A549 treated with CORT108297 at 1 μM for 4 hours (cell line): ENCODE measurements at places on chromosomes 7 and 10. TPM values are rescaled to one million over a fixed set of nuclear protein-coding genes. Genes with fewer than 3 reads are reported as not detected.

ZC3HAV1L gene
- total RNA-seq = 4.3 to 8.1 TPM (median 6.6 TPM) in 5 replicates

BHLHA15 gene
- total RNA-seq = 0.18 to 0.65 TPM (median 0.40 TPM) in 5 replicates

ACTR1A gene
- total RNA-seq = 84.4 to 101 TPM (median 91.9 TPM) in 5 replicates

IFIT1B gene
- not detected in 5 replicates for total RNA-seq

PPRC1 gene
- 48.1 to 62.1 TPM (median 57.8 TPM) in 5 replicates for total RNA-seq

FAM200A gene
- 5.8 to 6.6 TPM (median 6.3 TPM) in 5 replicates for total RNA-seq

CCDC3 gene
- 0.75 to 1.2 TPM (median 1.2 TPM) in 5 replicates for total RNA-seq

NRCAM gene
- 73.8 to 103 TPM (median 89.1 TPM) in 5 replicates for total RNA-seq

GRM8 gene
- total RNA-seq = 0.24 to 0.52 TPM in 2 of 5 replicates, not detected in the others

ELN gene
- 0.05 to 0.13 TPM (median 0.08 TPM) in 5 replicates for total RNA-seq

KNDC1 gene
- 0.69 to 2.2 TPM (median 2.1 TPM) in 5 replicates for total RNA-seq

ELFN1 gene
- 0.35 to 0.48 TPM (median 0.37 TPM) in 5 replicates for total RNA-seq

SPDYE1 gene
- total RNA-seq = not detected in 5 replicates

NCF1 gene
- 0.09 to 0.13 TPM (median 0.11 TPM) in 4 of 5 replicates, not detected in the other for total RNA-seq

UCMA gene
- total RNA-seq = not detected in 5 replicates

COL28A1 gene
- total RNA-seq = 0.42 to 0.75 TPM (median 0.58 TPM) in 5 replicates

NME8 gene
- total RNA-seq = not detected in 5 replicates

LRMDA gene
- 4.1 to 5.7 TPM (median 4.8 TPM) in 5 replicates for total RNA-seq

MICALL2 gene
- 15.4 to 35.4 TPM (median 31.4 TPM) in 5 replicates for total RNA-seq

ZNF716 gene
- not detected in 5 replicates for total RNA-seq

CTTNBP2 gene
- 0.21 to 0.92 TPM (median 0.41 TPM) in 5 replicates for total RNA-seq

PDZD7 gene
- total RNA-seq = 0.48 to 1.4 TPM (median 0.92 TPM) in 5 replicates

RFC2 gene
- 54.7 to 68.9 TPM (median 57.7 TPM) in 5 replicates for total RNA-seq
